Lung (tissue), 17 donors: ENCODE measurements at places on chromosomes 6 and 20. TPM values are rescaled to one million over a fixed set of nuclear protein-coding genes. Genes with fewer than 3 reads are reported as not detected.
A peak's percentile ranks its signal among the peaks of the same experiment; 100 is the strongest.

DNA sequence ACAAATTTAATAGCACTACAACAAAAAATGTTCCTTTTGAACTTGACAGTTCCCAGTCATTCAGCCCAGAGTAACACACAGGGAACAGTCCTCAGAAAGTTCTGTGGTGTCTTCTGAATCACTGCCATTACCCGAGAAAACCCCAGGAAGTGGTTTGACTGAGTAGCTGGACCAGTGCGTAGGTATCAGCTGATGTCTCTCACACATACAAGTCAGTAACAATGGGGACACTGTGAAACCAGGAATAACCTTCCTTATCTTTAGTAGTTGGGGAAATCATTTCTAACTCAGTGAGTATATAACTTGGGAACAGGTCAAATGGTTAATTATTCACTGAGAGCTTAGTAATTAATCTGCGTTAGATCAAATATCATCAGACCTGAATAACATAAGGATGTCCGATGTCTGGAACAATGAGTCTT, 73.1 kb downstream of the HIVEP2 start:
- DNase-seq = peak; percentile 44

GRCh38 chr6:41177287-41177686, 14.4 kb upstream of the TREM2 start:
- no peak for DNase-seq

- peak; percentile 49 for DNase-seq
These were observed 43.9 kb downstream of the PLCB4 start for GRCh38 chr20:9112541-9113515.

The TNFRSF21 gene
- polyA plus RNA-seq = 11.1 TPM

- no peak for DNase-seq
These were observed 183.6 kb downstream of the GJA1 start for GRCh38 chr6:121619013-121619412.

The TNXB gene
- polyA plus RNA-seq = 21.3 TPM

- no peak for DNase-seq
These were observed 4.0 kb upstream of the ADGRF5 start for GRCh38 chr6:46925563-46926253.
